Mucosa of gallbladder (tissue), 1 donor: ENCODE measurements at places on chromosomes 4 and X.

- DNase-seq = peak; percentile 78
Observed at GRCh38 chr4:10106421-10107039, 10.1 kb downstream of the WDR1 start.

DNA sequence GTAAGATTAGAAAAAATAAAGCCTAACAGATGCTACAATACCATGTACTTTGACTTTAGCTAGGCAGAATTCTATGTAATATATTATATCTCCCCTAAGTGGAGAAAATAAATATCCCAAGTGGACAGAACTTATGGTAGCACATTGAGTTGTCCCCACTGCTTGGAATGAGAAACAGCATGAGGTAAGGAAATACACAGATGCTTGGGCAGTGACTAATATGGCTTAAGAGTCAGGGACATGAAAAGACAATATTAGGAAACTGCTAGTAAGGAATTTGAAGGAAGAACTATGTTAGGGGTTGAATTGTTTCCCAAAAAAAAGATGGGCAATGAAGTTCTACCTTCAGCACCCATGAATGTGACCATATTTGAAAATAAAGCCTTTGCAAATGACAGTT is 2265.1 kb downstream of the PCDH7 start:
- no peak for DNase-seq

DNA sequence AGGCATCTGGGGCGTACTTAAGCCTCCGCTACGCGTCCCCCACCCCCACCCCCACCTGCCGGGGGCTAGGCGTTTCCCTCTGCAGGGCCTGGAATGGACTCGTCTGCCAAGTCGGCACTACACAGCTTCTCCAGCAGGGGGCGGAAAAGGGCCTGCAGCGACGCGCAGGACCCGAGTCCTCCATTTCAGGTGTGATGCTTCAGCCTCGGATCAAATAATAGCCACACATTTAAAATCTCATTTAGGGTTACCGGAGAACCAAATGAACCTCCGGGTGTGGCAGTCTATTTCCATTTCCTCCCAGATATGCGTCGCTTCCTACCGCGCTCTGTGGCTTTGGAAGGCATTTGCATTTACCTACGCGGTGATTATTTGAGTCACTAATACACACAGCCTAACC is 2.9 kb downstream of the PAK3 start:
- DNase-seq = no peak

- no peak for DNase-seq
Observed at GRCh38 chr4:167868163-167868562, 224.2 kb upstream of the ANXA10 start.

DNA sequence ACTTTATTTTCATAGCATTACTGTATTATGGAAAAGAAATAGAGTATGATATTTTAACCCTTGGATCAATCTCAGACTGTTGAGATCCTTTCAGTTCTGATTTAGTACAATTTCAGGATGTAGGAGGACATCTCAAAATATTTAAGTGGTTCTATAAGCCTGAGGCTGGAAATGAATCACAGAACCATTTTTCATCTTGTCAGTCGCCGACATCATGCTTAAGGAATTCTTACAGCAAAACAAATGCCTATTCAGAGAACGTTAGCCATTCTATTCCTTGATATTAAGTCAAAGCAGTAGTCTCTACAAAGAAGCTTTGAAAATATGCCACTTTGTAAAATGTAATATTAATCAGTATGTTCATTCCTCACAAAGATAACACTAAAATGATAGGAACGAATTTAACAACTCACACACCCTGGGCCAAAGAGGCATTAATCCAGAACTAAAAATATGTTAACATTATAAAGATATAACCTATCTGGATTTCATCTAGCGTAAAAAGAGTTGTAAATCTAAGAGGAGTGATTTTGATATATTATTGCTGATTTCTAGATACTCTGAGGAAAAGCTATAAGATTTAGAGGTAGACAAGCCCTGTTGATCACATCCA is 152.0 kb downstream of the GASK1B start:
- no peak for DNase-seq

DNA sequence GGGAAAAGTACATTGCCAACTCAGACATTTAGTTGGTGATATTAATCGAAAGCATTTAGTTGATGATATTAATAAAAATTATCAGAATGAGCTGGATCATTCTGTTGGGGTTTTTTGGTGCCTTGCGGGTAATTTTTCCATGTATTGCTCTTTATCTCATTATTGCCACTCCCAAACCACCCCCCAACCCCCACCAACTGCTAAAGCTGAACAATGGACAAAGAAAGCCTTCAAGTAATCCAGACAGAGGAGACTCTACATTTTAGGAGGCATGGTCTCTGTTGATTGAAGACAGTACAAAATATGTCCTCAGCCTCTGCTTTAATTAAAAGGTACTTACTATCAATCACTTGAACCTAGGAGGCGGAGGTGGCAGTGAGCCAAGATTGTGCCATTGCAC is 22.5 kb downstream of the PDK3 start:
- DNase-seq = no peak

GRCh38 chr4:110198435-110199416 is at the start of gene ELOVL6:
TSS of gene ELOVL6 (minus strand) at chr4:110198615. CDS start at chr4:110198335, 280 bp downstream.
- peak; percentile 58 for DNase-seq
